ENCODE measurements at places on chromosomes 5 and 9.
A peak's percentile ranks its signal among the peaks of the same experiment; 100 is the strongest.

DNA sequence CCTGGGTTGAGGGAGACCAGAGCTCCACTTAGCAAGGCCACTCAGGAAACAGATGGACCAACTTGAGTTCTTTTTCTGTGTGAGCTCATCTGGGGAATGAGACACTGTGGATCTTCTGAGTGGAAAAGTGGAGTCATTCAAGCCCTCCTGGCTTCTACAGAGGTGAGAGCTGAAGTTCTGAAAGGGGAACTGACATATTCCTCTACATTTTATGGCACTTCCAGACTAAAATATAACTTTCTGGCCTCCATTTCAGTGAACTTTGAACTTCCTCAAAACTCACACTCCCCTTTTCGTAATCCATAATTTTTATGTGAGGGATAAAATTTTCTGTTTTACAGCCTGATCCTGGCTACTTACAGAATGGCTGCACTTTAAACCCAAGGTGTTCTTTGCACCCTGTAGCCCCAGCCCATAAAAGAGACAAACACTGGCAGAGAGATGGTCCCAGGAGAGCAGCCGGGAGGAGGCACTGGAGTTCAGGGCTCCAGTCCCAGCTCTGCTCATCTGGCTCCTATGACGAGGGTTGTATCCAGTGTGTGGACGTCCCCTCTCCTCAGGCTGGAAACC lies 10.8 kb downstream of the SPAAR start:
- no peak for DNase-seq

DNA sequence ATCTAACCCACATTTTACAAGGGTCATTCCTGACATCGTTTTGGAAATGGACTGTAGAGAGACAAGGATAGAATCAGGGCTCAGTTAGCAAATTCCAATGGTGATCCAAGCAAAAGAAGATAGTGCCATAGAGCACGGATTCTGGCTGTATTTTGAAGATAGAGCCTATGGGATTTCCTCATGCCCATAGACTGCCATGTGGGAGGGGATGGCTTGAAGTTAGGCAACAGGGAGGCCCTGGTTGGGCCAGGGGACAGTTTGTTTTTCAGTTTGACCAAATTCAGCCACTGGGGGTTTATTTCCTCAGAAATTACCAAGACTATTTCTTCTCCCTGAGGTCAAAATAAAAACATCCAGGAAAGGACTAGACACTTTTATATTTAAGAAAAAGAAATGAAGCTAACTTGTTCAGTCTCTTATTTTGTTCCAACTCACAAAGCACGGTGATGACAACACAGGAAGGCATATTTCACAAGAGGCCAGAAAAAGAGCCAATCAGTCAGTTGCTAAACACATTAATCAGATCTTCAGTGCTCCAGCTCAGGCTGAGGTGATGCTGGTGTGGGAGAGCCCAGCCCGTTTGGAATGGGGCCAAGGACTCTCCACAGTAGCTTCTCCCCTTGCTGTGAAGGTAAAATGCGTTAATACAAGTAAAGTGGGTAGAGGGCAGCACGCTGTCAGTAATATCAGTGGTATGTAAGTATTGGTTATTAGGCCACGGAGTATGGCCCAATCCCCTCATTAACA lies 4.4 kb upstream of the DCTN4 start:
- peak; percentile 92 for DNase-seq

- DNase-seq: peak; percentile 10
Observed at GRCh38 chr9:69675563-69675962, 3.4 kb upstream of the APBA1 start.

DNA sequence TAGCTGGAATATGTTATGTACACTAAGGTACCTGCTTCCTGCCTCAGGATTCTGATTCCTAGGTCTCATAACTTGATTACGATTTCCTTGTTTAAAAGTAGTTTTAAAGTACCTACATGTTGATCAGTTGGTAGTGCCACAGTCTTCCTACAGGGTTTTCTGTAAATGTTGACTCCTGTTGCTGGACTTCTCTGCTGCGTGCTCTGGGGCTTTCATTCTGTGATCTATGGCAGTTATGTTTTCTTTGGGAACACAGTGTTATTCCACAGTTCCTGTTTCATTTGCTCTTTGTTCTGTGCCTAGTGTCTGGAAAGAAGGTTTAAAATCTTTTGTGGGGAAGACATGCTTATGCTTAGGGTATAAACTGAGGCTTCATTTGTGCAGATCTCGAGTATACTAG lies 343.5 kb downstream of the PLK2 start:
- DNase-seq: no peak

GRCh38 chr5:68182534-68182933 lies 33.0 kb upstream of the PIK3R1 start:
- DNase-seq: no peak

DNA sequence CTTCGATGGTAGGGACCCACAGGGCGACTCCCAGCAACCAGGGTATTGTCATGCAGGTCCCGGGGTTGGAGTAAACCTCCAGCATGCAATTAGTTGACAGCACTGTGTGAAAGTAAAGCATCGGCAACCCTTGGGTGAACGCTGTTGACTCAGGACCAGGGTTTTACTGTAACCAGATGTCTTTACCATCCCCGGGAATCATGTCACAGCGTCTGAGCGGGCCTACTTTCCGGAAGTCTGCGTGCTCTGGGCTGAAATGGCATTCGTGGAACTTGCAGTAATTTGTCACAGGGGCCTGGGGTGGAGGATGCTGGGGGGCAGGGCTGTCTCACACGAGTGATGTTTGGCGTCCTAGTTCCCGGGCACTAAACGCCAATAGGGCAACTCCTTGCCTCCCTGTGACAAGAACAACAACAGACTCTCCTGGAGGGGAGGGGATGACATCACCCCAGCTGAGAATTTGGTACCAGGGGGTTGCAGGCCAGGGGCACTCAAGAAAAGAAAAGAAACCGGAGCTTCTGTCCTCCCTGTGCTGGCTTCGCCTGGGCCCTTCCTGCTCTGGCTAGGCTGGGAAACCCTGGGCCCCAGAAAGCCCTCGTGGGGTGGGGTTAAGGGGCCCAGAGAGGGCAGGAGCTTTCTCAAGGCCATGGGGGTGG lies 10.1 kb upstream of the UBAC1 start:
- no peak for DNase-seq

GRCh38 chr9:84966876-84967830 lies 297.6 kb downstream of the NTRK2 start:
- DNase-seq: no peak

DNA sequence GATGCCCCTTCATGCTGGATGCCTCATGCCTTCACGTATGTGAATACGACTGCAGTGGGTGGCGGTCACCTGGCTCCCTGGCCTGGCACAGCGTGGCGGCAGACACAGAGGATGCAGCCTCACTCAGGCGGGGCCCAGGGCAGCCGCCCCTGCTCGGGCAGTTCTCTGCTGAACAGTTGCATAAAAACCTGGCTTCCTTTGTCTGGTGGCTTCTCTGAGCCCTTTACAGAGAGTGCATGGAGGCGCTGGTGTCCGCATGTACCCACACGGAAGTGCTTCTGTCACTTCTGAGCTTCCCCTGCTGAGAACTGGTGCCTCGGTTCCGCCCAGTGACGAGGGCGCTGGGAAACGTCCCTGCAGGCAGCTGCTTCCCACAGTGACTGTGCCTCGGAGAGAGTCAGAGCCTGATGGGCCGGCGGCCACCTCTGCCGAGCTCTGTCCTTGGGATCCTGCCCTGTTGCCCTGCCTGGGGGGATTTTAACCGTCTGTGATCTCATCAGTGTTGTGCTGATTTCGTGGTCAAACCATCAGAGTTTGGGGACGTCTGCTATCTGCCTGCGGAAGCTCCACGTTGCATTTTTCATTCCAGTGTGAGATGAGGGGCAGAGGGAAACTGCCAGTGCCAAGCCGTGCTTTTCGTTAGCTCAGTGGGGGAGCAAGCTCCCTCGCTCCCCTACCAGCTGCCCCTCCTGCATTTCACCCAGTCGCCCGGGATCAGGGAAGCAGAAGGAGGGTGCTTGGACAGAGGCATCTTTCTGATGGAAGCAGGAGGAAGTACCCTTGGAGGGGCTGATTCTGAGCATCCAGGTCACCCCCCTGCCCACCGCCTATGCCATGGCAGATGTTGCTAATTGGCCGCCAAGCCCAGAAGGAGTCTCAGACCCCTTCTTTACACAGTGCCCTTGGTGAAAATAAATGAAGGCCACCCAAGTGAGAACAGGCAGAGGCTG lies 153.0 kb upstream of the COL5A1 start:
- peak; percentile 43 for DNase-seq

- DNase-seq: no peak
Observed at GRCh38 chr9:116005205-116005604, 148.4 kb upstream of the PAPPA start.

DNA sequence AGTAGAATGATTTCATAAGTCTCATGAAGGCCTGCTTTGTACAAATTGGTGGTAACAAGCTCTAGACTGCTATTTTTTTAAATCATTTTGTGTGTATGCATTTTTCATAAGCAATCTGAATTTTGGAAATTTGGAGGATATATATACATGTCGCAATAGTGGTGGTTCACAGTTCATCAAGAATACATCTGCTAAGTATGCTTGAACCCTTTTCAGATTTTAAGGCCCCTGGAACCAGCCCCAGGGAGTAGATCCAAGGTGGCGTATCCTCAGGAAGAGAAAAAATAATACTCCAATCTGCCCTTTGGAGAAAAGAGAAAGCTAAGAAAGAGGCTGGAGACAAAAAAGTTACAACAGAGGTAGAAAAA lies 141.6 kb downstream of the HINT1 start:
- DNase-seq: no peak

Measured in fibroblast of the aortic adventitia (primary cell).